ENCODE measurements at places on chromosomes 13 and 19.

- DNase-seq = no peak
Measured at GRCh38 chr13:98697791-98698190, 54.7 kb downstream of the SLC15A1 start.

- no peak for DNase-seq
Measured at GRCh38 chr13:27170221-27170515, 1.4 kb downstream of the USP12 start.

- DNase-seq = no peak
Measured at GRCh38 chr19:15555021-15555420, 46.7 kb downstream of the CYP4F22 start.

GRCh38 chr13:75934889-75935288 lies 298.8 kb downstream of the LMO7 start:
- DNase-seq = no peak

DNA sequence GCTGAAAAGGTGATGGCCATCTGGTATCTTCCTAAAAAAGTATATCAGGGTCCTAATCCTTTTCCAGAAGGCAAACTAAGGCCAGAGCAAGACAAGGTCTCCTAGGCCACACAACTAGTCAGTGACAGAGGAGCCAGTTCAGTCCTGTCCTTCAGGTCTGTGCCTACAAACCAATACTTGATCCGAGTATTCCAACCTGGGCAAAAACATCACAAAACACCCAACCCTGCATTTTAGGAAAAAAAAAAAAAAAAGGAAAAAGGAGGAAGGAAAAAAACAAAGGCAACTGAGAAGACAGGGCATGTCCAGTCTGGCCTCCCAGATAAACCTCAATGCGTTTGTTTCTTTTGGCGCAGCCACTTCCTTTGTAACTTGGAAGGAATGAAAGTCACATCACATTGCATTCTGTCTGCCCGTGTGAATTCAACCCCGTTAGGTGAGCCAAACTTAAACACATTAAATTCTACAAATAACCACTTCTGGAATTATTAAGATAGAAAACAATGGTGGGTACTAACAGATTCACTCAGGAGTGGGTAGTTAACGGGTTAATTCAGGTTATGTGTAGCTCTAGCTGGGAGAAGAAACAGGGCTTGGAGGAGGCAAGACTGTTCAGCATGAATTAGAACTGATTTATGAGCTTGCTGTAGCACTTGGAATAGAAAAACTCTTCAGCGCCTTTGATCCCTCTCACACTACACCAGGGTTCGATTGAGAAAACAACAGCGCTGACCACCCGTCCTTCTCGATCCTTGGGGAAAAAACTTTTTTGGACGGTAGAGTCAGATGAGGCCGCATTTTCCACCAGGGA lies 43.0 kb upstream of the HNRNPA1L2 start:
- no peak for DNase-seq

Data from K562 (cell line).